Neural crest cell (in vitro differentiated cells): ENCODE measurements at places on chromosomes 2 and 18. TPM values are rescaled to one million over a fixed set of nuclear protein-coding genes. Genes with fewer than 3 reads are reported as not detected.

GRCh38 chr18:67582488-67582887 is 66.0 kb upstream of the DSEL start:
- DNase-seq, result no peak
- no peaks in the 10 kb centered on the region for H3K4me1 ChIP-seq
- H3K27ac ChIP-seq, result no peak overlapping the region
- no peaks in the 10 kb centered on the region for H3K36me3 ChIP-seq

- H3K36me3 ChIP-seq, result peaks cover 11% of the 10 kb centered on the region
- H3K27me3 ChIP-seq, result no peaks in the 10 kb centered on the region
- H3K4me1 ChIP-seq, result peaks cover 17% of the 10 kb centered on the region
- no peak for DNase-seq
- H3K27ac ChIP-seq, result no peak overlapping the region
Measured at GRCh38 chr2:44184106-44184505, 15.4 kb downstream of the PPM1B start.

- no peaks in the 10 kb centered on the region for H3K27me3 ChIP-seq
- H3K4me3 ChIP-seq, result no peak overlapping the region
- DNase-seq, result no peak
- peaks cover 18% of the 10 kb centered on the region for H3K36me3 ChIP-seq
Measured at GRCh38 chr2:16063955-16064633, 123.7 kb downstream of the MYCN start.

DNA sequence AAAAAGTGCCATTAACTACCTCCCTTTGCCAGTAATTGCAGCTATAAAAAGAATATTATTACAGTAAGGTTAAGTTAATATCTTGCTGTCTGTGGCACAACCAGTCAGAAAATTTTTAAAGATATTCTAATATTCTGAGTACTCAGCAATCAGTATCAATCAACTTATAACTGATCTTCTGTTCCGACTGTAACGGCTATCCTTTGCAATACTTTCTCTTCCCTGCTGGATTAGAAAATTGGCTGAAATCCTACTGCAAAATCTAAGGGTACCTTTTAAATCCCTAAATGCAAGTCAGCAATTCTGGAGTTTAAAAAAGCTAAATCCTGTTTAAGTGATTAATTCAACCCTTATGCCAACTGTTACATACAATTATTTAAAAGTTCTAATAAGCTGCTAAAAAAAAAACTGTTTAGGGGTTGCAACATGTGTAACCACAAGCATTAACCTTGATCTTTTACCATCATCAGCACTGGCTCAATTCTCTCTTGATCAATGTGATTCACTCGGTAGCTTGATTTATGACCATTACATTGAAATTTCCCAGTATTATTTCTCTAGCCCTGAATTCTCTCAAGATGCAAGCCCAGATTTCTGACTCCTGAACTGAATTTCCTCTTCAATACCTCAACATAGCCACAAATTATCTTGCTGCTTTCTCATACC is 20.5 kb downstream of the GAREM1 start:
- no peak overlapping the region for H3K27ac ChIP-seq
- no peaks in the 10 kb centered on the region for H3K36me3 ChIP-seq
- peaks cover 36% of the 10 kb centered on the region for H3K4me1 ChIP-seq
- H3K27me3 ChIP-seq, result no peaks in the 10 kb centered on the region
- DNase-seq, result no peak

GRCh38 chr2:71130905-71131244 is 441 bp downstream of the MPHOSPH10 start:
- H3K4me1 ChIP-seq, result peaks cover 15% of the 10 kb centered on the region
- DNase-seq, result no peak
- no peak overlapping the region for H3K4me3 ChIP-seq

DNA sequence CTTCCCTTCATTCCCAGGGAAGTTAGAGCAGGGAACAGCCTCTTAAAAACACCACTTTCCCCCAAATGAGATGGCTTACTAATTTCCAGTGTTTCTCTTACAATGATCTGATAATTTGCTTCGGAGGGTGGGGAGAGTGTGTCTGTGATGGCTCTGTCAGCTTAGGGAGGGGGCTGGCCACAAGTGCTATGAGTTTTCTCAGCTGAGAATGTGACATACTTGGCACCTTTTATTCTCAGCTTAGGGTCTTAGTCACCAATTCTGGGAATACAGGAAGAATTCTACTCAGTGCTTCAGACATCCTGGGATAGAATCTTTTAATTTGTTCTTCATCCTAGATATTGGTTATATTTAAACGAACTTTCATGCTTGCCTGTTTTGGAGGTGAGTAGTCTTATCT is 64.4 kb downstream of the AOX1 start:
- H3K27me3 ChIP-seq, result no peaks in the 10 kb centered on the region
- H3K36me3 ChIP-seq, result peaks cover 8% of the 10 kb centered on the region
- H3K4me1 ChIP-seq, result no peaks in the 10 kb centered on the region
- H3K4me3 ChIP-seq, result no peak overlapping the region
- no peak overlapping the region for H3K27ac ChIP-seq

- H3K27me3 ChIP-seq, result no peaks in the 10 kb centered on the region
- H3K36me3 ChIP-seq, result peaks cover 30% of the 10 kb centered on the region
- DNase-seq, result no peak
- no peak overlapping the region for H3K4me3 ChIP-seq
Measured at GRCh38 chr2:216648105-216648504, 14.9 kb downstream of the IGFBP2 start.

DNA sequence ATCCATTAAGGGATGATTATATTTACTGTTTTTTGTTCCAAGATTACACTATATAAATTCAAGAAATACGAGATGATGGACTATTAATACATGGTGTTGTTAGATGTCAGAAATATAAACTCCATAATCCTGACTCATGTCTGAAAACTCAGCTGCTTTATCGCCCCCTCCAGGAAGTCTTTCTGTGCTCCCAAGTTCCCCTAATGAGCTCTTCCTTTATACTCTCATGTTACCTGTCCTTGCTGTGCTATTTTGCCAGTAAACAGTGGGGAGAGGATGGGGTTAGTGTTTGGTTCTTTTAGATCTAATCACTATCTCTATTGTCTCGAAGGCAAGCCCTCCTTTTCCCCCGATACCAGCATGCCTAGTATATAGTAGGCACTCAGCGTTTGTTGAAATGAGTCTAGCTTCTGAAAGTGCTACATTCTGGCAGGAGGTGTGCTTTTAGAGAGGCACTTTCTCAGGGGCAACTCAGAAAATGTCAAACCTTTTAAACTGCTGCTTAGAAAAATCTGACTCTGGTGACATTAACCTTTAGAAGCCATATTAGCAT is 21.4 kb upstream of the BARD1 start:
- DNase-seq, result no peak
- H3K4me3 ChIP-seq, result no peak overlapping the region
- no peaks in the 10 kb centered on the region for H3K36me3 ChIP-seq
- no peaks in the 10 kb centered on the region for H3K4me1 ChIP-seq

DNA sequence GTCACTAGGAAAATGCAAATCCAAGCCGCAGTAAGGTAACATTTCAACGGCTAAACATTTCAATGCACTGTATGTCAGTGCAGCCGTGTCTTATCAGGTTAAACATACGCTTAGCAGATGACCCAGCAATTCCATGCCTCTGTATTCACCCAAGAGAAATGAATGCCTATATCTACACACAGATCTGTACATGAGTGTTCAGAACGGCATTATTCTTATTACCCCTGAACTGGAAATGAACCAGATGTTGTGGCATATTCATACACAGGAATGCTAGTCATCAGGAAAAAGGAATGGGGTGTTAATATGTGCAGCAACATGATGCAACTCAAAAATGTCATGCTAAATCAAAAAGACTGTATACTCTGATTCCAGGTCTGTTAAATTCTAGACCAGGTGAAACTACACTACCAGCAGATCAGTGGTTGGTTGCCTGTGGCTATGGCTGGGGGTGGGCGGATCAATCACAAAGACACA is 80.4 kb upstream of the RPL31 start:
- no peaks in the 10 kb centered on the region for H3K36me3 ChIP-seq
- H3K4me1 ChIP-seq, result peaks cover 14% of the 10 kb centered on the region
- H3K27ac ChIP-seq, result no peak overlapping the region
- no peak overlapping the region for H3K4me3 ChIP-seq
- no peak for DNase-seq

GRCh38 chr2:31940920-31941319 is 69.9 kb downstream of the MEMO1 start:
- H3K27ac ChIP-seq, result no peak overlapping the region
- H3K27me3 ChIP-seq, result no peaks in the 10 kb centered on the region
- no peaks in the 10 kb centered on the region for H3K36me3 ChIP-seq
- H3K4me1 ChIP-seq, result no peaks in the 10 kb centered on the region
- H3K4me3 ChIP-seq, result no peak overlapping the region
- no peak for DNase-seq

DNA sequence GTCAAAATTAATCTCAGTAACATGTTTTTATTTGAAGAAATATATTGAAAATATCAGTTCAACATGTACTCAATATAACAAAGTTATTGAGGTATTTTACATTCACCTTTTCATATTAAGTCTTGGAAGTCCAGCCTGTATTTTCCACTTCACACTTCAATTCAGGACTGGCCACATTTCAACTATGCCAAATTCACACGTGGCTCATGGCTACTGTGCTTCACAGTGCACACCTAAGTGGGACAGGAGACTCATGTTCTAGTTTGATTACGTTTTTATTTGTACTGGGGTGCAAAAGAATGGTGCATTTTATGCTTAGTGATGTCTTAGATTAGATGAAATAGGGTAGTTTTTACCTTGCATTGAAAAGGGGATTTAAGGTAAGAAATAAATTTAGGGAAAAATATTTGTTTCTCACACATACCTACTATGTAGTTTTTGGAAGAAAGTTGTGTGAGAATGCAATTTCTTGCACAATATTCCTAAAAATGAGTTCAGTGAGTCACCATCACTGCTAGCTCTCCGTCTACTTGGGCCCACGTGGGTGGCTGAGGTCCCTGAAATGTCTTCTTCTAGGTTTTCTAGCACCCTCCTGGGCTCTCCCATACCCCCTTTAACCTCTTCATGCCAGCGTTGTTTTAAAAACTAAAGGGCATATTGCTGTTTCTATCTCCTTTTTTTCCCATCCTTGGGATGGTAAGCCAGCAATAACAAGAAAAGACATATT is 87.0 kb downstream of the ST6GAL2 start:
- no peak overlapping the region for H3K27ac ChIP-seq
- H3K27me3 ChIP-seq, result no peaks in the 10 kb centered on the region
- H3K36me3 ChIP-seq, result peaks cover 2% of the 10 kb centered on the region
- no peak for DNase-seq
- H3K4me3 ChIP-seq, result no peak overlapping the region
- no peaks in the 10 kb centered on the region for H3K4me1 ChIP-seq

DNA sequence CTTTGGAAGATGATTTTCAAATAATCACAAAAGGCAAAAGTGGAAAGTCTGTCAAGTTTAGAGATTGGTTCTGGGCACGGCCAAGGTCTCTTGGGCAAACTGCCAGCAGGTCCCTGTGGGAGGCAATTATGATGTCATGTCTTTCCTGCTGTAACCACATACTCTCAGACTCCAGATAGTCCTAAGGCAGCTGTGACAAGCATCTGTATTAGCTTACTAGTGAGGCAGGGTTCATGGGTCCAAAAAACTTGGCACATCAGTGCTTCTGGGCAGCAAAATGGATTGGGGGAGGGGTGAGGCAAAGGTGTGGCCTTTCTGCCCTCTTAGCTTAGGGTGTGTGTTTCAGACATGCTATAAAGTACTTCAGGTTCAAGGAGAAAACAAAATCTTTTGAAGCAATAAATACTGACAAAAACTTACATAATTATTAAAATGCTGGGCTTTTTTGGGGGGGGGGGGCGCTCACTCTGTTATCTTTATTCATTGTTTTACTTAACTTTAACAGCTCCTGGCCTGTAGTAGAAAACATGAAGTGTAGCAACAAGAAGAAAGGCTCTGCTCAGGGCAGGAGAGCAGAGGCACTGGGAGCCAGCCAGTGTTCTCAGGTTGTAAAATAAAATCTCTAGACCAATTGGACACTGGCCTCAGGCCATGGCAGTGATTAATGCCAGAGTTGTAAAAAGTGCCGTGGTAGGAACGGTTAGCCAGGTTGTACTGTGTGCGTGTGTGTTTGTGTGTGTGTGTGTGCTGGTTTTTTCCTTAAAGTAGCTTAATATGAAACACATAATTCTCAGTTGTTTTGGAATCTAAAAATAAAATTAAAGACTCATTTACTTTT is 14.3 kb upstream of the TANC1 start:
- H3K36me3 ChIP-seq, result no peaks in the 10 kb centered on the region
- H3K27ac ChIP-seq, result peak overlapping the region; percentile 46
- peaks cover 4% of the 10 kb centered on the region for H3K27me3 ChIP-seq
- peaks cover 5% of the 10 kb centered on the region for H3K4me1 ChIP-seq
- DNase-seq, result no peak

Gene SPATA3
- total RNA-seq, result not detected in 2 replicates

Gene RFX8
- total RNA-seq, result 0.44 and 0.48 TPM in 2 replicates

Gene EGR4
- not detected in 2 replicates for total RNA-seq

Gene L3MBTL4
- total RNA-seq, result 0.50 and 0.65 TPM in 2 replicates

Gene BOK
- total RNA-seq, result 6.9 and 8.7 TPM in 2 replicates
